ENCODE measurements at places on chromosomes 1 and 21. TPM values are rescaled to one million over a fixed set of nuclear protein-coding genes. Genes with fewer than 3 reads are reported as not detected.

DNA sequence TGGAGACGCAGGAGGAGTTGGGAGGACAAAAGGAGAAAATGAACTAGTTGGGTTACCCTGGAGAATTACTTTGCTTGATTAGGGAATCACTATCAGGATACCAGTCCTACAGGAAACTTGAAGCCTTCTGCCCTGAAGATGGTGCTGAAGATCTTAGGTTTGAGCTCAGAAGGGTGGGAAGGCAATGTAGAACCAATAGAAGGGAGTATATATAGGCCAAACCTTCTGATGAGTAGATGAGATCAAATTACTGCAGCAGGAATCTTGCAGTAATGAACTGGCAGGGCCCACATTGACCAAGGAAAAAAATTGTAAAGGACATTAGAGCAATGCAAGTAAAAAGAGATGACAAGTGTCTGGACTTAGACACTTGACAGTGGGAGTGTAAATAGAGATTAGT lies 116.3 kb upstream of the CACYBP start:
- peak; percentile 7 for DNase-seq
- no peaks in the 10 kb centered on the region for H3K27me3 ChIP-seq
- no peaks in the 10 kb centered on the region for H3K4me1 ChIP-seq
- no peaks in the 10 kb centered on the region for H3K36me3 ChIP-seq

DNA sequence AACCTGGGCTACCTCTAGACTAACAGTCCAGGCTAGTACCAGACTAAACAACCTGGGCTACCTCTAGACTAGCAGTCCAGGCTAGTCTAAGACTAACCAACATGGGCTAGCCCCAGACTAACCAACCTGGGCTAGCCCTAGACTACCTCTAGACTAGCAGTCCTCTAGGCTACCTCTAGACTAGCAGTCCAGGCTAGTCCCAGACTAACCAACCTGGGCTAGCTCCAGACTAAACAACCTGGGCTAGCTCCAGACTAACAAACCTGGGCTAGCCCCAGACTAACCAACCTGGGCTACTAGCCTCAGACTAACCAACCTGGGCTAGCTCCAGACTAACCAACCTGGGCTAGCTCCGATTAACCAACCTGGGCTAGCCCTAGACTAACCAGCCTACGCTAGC lies 2.0 kb downstream of the TFF2 start:
- H3K36me3 ChIP-seq, result no peaks in the 10 kb centered on the region
- H3K4me1 ChIP-seq, result no peaks in the 10 kb centered on the region
- DNase-seq, result no peak
- no peak overlapping the region for H3K4me3 ChIP-seq
- H3K27me3 ChIP-seq, result no peaks in the 10 kb centered on the region

DNA sequence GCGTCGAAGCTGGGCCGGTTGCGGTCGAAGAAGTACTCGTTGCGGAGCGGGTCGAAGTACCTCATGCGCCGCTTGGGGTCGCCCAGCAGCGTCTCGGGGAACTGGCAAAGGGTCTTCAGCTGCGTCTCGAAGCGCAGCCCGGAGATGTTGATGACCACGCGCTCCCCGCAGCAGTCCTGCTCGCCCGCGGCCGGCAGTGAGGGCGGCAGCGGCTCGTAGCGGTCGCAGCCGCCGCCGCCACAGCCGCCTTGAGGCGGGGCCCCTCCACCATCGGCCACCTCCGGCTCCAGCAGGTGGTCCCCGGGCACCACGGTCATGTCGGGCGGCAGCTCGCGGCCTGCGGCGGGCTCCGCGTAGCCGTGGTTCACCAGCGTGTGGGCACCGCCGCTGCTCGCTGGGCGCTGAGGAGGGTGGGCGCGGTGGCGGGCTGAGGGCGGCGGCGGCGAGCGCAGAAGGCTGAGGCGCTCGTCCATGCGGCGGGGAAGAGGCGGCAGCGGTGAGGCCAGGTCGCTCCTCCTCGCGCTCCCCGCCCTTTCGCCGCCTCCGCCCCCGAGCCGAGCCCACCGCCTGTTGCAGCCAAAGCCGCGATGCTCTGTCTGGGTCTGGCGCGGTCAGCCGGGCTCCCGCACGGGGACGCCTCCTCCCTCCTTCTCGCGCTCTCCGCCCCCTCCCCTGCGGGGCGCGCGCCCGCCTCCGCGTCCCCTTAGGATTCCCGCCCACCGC lies at the start of gene KCNA3:
Gene KCNA3 (minus strand): TSS at position 604 of the 723 bp plus-strand sequence. CDS start 131 bp downstream, at position 473.
- no peaks in the 10 kb centered on the region for H3K36me3 ChIP-seq
- DNase-seq, result no peak
- peaks cover 35% of the 10 kb centered on the region for H3K27me3 ChIP-seq
- H3K4me3 ChIP-seq, result no peak within 1 kb of the TSS
- H3K27ac ChIP-seq, result no peak within 1 kb of the TSS
- peaks cover 2% of the 10 kb centered on the region for H3K4me1 ChIP-seq

DNA sequence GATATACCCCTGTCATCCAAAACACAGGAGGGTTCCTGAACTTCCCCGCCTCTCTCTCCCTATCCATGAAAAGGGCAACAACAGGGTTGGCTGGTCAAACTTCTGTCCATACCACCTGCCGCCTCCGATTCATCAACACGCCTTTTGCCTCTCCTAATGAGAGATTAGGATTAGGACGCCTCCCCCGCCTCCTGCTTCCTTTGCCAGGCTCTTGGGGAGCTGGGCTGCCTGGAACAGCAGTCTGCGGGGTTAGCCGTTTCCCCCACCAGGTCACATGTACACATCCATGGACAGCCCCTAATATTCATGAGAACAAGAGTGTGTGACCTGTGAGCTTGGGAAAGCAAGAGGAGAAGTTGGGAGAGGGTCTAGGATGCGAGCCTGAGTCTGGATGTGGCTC lies 2.3 kb upstream of the OPTC start:
- no peaks in the 10 kb centered on the region for H3K4me1 ChIP-seq
- no peak for DNase-seq
- H3K36me3 ChIP-seq, result no peaks in the 10 kb centered on the region

DNA sequence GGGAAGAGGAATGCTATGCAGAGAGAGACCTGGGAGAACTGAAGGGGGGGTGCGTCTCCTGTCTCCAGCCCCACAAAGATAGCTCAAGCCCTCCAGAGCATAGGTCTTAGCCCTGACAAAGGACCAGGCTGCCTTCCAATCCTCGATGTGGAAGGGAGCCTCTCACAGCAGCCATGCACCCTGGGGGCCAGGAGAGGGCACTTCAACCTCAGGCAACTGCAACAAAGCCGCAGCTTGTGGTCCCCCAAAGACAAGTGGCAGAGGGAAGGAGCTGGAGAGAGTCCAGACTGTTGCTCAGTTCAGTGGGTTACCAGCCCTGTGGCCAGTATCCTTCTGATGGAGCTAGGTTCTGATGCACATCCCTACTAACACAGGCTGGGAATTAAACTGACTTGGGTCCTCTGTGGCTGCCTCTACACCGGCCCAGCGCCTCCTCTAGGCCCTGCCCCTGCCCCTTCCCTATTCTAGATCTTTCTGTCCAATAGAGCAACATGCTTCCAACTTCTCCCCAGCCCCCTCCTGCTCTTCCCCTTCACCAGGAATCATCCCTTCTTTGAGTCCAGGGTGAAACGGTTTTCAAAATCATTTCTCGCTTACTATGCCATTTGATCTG lies 100.7 kb upstream of the SPATA6 start:
- H3K27ac ChIP-seq, result no peak overlapping the region
- no peaks in the 10 kb centered on the region for H3K36me3 ChIP-seq
- H3K4me1 ChIP-seq, result no peaks in the 10 kb centered on the region
- H3K27me3 ChIP-seq, result no peaks in the 10 kb centered on the region

DNA sequence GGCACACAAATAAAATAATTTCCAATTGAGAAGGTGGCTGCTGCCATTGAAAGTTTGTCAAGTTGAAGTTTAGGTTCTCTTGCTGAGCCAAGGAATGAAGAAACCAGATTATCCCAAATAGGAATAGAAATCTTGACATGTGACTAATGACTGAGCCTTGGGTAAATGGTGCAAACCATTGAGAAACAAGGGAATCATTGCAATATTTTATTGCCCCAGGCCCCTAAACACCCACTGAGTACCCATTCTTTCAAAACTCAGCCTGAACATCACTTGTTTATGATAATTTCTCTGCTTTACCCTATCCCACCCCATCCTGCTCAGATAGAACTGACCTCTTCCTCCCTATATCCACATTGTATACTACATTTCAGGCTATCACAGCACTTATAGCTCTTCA lies 46.6 kb upstream of the VTCN1 start:
- DNase-seq, result no peak
- H3K27me3 ChIP-seq, result no peaks in the 10 kb centered on the region
- H3K4me1 ChIP-seq, result no peaks in the 10 kb centered on the region
- no peaks in the 10 kb centered on the region for H3K36me3 ChIP-seq

Gene MTX1
- 137 TPM for polyA plus RNA-seq

Gene SLC66A1
- 42.1 TPM for polyA plus RNA-seq

Gene CSTB
- polyA plus RNA-seq, result 83.7 TPM

DNA sequence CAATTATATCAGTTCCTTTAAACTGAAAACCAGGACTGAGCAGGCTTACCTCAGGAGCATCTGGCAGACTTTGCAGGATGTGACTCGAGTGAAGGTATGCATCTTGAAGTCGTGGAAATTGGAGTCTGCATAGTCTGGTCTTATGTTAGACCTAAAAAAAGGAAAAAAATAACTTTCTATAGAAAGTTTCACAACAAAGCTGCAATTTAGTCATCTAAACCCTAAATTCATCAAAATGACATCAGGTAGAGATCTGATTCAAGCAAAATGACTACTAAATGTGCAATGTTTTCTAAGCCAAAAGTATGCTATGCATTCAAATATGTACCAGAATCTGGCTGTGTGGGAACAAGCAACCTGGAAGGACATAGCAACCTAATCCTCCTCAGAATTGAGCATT lies 260.1 kb downstream of the VAV3 start:
- no peak overlapping the region for H3K4me3 ChIP-seq
- H3K27ac ChIP-seq, result no peak overlapping the region
- DNase-seq, result no peak

DNA sequence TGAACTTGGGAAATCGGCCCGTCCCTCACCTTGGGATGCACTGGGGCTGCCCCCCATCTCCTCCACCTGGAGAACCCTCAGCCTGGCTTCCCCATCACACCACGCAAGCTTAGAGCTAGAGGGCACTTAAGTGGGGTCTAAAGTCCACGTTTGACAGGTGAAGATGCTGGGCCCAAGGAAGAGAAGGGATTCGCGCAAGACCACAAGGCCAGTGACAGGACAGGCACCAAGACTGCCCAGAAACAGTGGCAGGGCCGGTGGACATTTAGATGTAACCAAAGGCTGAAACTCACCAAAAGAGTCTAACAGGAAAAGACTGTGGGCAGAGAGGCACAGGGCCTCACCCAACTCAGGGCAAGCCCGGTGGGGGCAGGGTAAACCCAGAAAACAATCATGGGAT lies 130.8 kb upstream of the EDN2 start:
- no peaks in the 10 kb centered on the region for H3K36me3 ChIP-seq
- DNase-seq, result no peak
- H3K27ac ChIP-seq, result no peak overlapping the region
- H3K27me3 ChIP-seq, result no peaks in the 10 kb centered on the region
- H3K4me1 ChIP-seq, result peaks cover 4% of the 10 kb centered on the region

GRCh38 chr21:45147473-45148315 lies 73.3 kb downstream of the ADARB1 start:
- H3K4me1 ChIP-seq, result no peaks in the 10 kb centered on the region
- H3K27ac ChIP-seq, result no peak overlapping the region
- H3K4me3 ChIP-seq, result no peak overlapping the region
- no peaks in the 10 kb centered on the region for H3K27me3 ChIP-seq
- peaks cover 10% of the 10 kb centered on the region for H3K36me3 ChIP-seq
- DNase-seq, result no peak

GRCh38 chr21:45382697-45382997 lies 22.3 kb upstream of the COL18A1 start:
- no peak overlapping the region for H3K27ac ChIP-seq
- no peak for DNase-seq
- no peaks in the 10 kb centered on the region for H3K4me1 ChIP-seq
- H3K36me3 ChIP-seq, result no peaks in the 10 kb centered on the region
- H3K4me3 ChIP-seq, result no peak overlapping the region

- no peak for DNase-seq
- no peak overlapping the region for H3K4me3 ChIP-seq
- no peak overlapping the region for H3K27ac ChIP-seq
- H3K4me1 ChIP-seq, result no peaks in the 10 kb centered on the region
These were observed 109.0 kb downstream of the VPS13D start for GRCh38 chr1:12338823-12339222.

- no peaks in the 10 kb centered on the region for H3K36me3 ChIP-seq
- H3K27ac ChIP-seq, result no peak overlapping the region
- no peak overlapping the region for H3K4me3 ChIP-seq
These were observed 136.2 kb downstream of the NTNG1 start for GRCh38 chr1:107277022-107277421.

DNA sequence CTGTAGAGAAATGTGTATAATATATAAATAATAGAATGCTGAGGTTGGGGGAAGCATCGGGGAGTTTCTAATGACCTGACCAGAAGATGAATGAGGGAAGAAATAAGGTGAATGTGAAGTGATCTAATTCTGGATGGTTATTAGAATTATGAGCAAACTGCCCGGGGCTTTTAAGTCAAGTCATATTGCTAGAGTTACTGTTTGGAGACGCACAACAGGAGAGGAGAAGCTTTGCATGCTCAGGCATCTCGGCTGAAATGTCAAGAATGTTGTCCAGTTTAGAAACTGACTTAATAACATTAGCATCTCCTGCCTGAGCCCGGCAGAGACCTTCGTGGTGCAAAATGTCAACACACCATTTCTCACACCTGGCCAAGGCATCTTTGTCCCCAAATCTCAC lies 119.1 kb downstream of the RRAGC start:
- no peaks in the 10 kb centered on the region for H3K36me3 ChIP-seq
- no peak for DNase-seq
- H3K4me1 ChIP-seq, result peaks cover 4% of the 10 kb centered on the region
- H3K27ac ChIP-seq, result no peak overlapping the region

Gene FAM89A
- polyA plus RNA-seq, result 20.9 TPM

Gene PLEKHG5
- 40.8 TPM for polyA plus RNA-seq

Gene NBPF4
- not detected for polyA plus RNA-seq

GRCh38 chr21:36610201-36610600 lies 88.7 kb upstream of the SIM2 start:
- H3K4me3 ChIP-seq, result no peak overlapping the region
- H3K27ac ChIP-seq, result no peak overlapping the region
- peaks cover 8% of the 10 kb centered on the region for H3K27me3 ChIP-seq
- peaks cover 3% of the 10 kb centered on the region for H3K4me1 ChIP-seq

Gene PCP4L1
- not detected for polyA plus RNA-seq

- H3K4me3 ChIP-seq, result no peak overlapping the region
- H3K27me3 ChIP-seq, result no peaks in the 10 kb centered on the region
- DNase-seq, result peak; percentile 80
- peak overlapping the region; percentile 94 for H3K27ac ChIP-seq
- no peaks in the 10 kb centered on the region for H3K36me3 ChIP-seq
These were observed 21.7 kb downstream of the LRRC8B start for GRCh38 chr1:89546082-89546889.

DNA sequence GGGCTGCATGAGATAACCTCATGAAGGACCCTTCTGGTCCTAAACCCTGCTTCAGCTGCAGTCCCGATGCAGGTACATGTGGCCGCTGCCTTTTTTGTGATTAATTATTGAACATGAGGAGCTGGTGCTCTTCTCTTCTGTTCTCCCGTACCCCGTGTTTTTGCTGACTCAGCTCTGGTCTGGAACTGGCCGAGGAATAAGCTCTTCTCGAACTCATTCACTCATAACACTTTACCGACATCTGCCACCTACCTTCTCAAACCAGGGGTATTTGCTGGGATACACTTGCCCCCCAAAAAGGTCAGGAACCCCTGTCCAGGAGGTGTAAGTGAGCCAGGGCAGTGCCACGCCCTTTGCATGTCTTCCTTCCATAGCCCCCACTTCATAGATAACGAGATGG lies 31.8 kb downstream of the KCNQ4 start:
- no peak for DNase-seq
- H3K27ac ChIP-seq, result no peak overlapping the region
- H3K4me1 ChIP-seq, result peaks cover 2% of the 10 kb centered on the region
- H3K36me3 ChIP-seq, result no peaks in the 10 kb centered on the region

Measured in endothelial cell of umbilical vein (primary cell).